ENCODE measurements at places on chromosomes 12 and 14.

DNA sequence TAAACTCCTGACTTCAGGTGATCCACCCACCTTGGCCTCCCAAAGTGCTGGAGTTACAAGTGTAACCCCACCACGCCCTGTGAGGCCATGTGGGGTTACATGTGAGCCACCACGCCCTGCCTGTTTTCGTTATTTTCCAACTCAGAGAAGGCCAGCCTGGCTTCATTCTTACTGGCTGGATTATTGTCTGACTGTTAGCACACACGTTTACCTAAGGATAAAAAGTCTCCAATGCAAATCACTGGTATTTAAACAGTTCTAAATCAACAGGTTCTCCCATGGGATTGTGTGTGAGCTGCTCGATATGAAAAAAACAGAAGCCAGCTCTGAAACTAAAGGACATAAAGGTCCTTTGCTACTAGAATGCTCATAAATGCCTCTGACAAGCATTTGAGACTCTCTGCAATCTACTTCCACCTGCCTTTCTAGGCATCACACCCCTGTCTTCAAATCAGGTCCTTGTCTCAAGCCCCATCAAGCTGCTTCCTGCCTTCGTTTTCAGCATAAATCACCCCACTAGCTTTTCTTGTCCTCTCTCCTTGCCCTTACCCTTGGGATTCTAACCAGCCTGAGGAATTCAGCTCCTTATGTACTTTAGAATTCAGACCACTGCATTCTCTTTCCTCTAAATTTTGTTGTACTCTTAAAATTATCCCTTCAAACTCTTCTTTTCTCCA lies 265.0 kb downstream of the DUSP6 start:
- no peak for DNase-seq

DNA sequence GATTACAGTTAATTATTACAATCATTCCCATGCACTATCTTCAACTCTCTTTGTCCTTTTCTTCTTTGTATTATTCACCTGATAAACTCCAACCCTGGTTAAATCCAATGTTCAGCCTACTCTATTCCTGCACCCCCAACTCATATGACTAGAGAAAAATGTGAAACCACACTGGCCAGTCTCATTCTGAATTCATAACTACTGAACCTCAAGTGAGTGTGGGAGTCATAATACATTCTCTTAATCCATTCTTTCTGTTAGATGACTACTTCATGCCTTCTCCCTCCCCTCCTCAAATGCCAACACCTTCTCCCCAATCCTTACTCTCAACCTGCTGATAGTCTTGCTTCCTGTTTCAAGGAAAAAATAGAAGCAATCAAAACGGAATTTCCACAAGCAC lies 22.3 kb upstream of the ITPR2 start:
- no peak for DNase-seq

DNA sequence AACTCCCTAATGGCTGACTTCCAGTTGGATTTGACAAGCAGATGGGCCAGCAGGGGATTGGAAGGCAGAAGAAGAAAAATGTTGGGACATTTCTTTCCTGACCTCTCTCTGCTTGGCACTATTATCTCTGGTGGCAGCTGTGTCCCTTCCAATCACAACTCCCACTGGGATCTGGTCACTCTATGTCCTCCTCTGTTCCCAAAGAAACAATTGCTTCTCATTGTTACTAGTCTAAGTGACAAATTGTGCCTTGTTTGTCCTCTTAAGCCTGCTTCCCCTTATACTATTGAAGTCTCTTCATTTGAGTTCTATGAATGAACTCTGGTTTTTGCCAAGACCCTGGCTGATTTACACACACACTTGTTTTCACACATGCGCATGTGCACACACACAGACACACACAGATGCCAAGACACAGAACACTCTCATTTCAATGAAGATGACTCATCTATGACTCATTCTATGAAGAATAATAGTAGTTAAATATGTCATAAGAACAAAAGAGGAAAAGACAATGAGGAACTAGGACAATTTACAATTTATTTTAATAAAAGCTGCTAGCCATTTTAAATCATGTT lies 83.0 kb upstream of the FAR2 start:
- DNase-seq, result peak; percentile 75

- no peak for DNase-seq
These were observed 69.9 kb downstream of the ARL6IP4 start for GRCh38 chr12:123050331-123050831.

DNA sequence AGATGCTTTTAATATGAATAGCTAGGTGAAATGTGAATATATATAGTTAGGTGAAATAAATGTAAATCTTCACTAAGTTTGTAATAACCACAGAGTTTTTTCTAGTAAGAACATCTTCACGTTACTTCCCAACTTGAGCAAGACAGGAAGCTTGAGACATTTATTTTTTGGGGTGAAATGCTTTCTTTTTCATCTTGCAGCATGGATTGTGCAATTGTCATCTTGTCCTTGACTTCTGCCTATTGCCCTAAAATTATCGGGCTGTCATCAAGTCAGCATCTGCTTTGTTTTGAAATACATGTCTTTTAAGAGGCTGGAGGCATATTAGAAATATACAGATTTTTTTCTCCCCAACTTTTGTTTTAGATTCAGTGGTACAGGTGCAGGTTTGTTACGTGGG lies 433.9 kb downstream of the PCNX1 start:
- DNase-seq, result no peak

- DNase-seq, result no peak
These were observed 30.1 kb upstream of the PNMA1 start for GRCh38 chr14:73744175-73744867.

GRCh38 chr12:53538209-53538689 lies 31.0 kb upstream of the NPFF start:
- peak; percentile 21 for DNase-seq

GRCh38 chr12:28787151-28787550 lies 361.9 kb upstream of the FAR2 start:
- peak; percentile 23 for DNase-seq

DNA sequence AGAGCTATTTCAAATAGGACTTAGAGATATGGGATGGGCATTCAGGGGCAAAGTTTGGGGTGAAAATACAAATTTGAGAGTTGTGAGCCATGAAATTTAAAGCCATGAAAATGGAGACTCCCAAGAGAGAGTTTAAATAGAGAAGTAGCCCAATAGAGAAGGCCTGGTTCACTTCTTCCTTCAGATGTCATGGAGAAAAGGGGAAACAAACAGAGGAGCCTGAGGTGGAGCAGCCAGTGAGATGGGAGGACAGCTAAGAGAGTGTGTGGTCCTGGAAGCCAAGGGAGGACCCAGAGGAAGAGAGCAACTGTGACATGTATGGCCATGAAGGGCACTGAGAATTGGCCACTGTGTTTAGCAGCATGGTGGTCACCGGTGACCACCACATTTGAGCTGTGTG lies 12.3 kb upstream of the DYNLL1 start:
- DNase-seq, result no peak

All from fibroblast of skin of abdomen (primary cell).